ENCODE measurements at places on chromosomes 7 and 10.

- no peak for DNase-seq
These were observed 328.2 kb downstream of the GLRX3 start for GRCh38 chr10:130464426-130464825.

DNA sequence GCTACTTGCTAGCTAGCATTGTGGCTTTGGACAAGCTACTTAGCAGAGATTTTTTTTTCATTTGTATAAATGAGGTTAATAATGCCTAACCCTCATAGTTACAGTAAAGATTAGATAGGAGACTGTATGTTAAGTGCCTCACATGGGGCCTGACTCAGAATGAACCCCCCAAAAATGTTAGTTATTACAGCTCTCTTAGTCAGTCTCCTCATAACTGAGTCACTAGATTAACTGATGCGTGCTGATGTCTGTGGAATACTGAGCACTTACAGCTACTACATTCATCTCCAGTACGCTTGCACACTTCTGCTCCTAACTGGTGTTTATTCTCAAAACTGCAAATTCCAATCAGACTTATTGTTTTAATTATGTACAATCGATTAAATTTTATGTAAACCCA lies 315.3 kb downstream of the SNX13 start:
- DNase-seq: no peak

- no peak for DNase-seq
These were observed 97.7 kb downstream of the ATE1 start for GRCh38 chr10:121830101-121830500.

DNA sequence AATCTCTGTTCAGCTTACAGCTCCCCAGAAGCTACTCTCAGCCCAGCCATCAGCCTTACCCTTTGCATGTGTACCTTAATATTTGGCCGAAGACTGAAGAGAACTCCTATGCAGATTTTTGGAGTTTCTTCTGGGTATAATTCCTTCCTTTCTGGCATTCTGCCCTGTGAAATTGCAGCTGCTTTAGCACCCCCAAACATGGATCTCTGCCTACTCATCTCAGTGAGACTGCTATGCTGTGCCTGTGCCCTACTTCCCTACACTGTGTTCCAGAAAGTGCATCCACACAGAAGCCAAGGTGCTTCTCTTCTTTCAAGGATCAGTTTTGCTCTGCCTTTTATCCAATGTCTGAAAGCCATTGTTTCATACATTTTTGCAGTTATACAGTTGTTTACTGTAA lies 81.6 kb downstream of the NPY start:
- peak; percentile 45 for DNase-seq

DNA sequence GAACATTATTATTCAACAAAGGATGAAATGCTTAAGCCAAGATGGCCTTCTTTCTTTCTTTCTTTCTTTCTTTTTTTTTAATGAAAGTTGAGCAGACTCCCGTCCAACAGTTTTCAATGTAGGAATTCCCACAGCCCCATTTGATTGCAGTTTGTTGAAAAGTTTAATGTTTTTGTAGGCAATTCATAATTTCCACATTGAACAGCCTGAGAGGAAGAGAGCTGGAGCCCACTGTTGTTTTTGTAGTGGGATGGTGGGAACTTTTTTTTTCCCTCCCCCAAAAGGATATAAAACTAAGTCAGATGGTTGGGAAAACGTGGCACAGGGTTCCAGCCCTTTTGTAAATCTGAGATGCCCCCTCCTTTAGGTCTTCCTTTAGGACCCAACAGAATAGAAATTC lies 86.6 kb downstream of the TCF7L2 start:
- no peak for DNase-seq

- no peak for DNase-seq
These were observed 66.3 kb upstream of the KLF6 start for GRCh38 chr10:3850999-3851937.

- peak; percentile 22 for DNase-seq
These were observed 23.6 kb downstream of the DDIT4 start for GRCh38 chr10:72297281-72297804.

DNA sequence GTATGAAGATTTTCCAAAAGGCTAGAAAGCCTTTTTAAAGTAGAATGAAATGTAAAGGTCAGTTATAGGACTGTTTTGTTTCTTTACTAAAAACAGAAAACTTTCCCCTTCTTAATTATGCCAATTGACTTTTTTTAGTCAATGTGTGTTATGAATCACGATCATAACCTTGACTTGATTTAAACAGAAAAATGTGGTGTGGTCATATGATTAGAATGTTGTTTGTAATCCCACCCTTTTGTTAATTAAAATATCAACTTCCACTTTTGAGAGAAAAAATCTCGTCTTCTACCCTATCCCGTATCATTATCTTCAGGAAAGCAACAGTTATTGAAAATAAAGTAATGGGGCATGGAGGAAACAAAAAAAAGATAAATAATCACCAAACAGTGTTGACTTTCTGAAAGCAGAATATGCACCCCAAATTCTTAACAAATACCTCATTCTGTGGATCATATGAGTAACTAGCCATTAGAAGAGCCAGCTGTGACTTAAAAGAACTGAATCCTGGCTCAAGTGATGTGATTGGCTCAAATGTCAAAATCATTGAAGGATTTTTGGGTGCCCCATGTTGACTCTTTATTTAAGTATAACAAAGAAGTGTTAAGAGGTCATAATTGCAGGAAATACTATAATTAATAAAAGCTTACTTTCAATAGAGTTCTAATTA lies 32.3 kb upstream of the SLC16A12 start:
- no peak for DNase-seq

GRCh38 chr7:19772841-19773760 lies at the start of gene TMEM196:
Gene TMEM196, minus strand, starts transcription at chr7:19773617. Its CDS starts 921 bp downstream, at chr7:19772696.
- peak; percentile 90 for DNase-seq

GRCh38 chr10:31949266-31949665 lies 20.6 kb upstream of the ARHGAP12 start:
- DNase-seq: no peak

DNA sequence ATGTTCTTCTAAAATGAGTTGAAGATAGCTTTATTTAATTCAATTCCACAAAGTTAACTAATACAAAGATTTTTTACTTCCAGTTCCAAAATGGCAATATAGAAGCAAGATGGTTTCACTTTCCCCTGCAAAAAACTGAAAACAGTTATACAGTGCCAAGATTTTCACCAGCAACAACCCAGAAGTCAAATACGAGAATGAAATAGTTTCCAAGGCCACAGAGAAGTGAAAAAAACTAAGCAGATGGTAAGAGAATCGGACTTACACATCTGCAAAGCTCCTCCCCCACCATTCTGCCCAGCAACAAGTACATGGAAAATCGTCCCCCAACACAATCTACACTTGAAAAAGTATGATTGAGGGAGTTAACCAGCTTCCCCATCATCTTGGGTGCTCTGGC lies 30.3 kb upstream of the KEL start:
- no peak for DNase-seq

- no peak for DNase-seq
These were observed 68.8 kb upstream of the RSU1 start for GRCh38 chr10:16886031-16886430.

GRCh38 chr7:122643250-122643649 lies 55.7 kb downstream of the RNF133 start:
- no peak for DNase-seq

- DNase-seq: no peak
These were observed 22.7 kb downstream of the GET4 start for GRCh38 chr7:898855-899681.

GRCh38 chr7:132782777-132783640 lies 206.7 kb upstream of the PLXNA4 start:
- DNase-seq: peak; percentile 30

DNA sequence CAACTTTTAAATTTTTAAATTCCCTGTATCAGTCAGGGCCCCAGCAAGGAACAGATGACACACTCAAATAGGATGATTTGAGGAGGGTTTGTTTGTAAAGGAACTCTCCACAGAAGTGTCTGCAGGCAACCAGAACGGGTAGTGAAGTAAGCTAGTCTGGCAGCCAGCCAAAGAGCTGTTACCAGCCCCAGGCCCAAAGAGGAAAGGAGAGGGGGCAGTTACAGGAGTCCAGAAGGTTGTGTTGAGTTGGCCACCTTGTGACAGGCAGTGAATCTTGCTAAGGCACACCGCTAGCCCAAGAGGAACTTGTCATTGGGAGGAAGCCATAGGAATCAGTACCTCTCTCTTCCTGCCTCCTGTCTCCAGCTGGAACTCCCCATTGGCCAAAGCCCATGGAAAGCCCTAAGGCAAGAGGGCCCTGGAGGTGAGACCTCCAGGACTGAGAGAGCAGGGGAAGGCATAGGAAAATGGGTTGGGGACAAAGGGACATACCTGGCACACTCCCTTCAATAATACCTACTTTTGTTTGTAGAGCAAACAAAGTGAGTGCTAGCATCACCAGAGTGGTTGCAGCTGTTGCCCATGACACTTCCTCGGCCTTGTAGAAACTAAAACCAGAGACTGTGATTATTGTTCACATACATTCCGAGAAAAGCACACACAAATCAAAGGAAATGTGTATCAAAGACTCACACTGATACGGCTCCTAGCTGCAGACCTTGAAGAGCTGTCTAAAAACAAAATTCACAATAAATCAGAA lies 25.4 kb upstream of the GATAD1 start:
- no peak for DNase-seq

- no peak for DNase-seq
These were observed 531 bp downstream of the IKZF1 start for GRCh38 chr7:50304911-50305582.

GRCh38 chr7:4702961-4703512 lies 20.9 kb downstream of the FOXK1 start:
- DNase-seq: no peak

DNA sequence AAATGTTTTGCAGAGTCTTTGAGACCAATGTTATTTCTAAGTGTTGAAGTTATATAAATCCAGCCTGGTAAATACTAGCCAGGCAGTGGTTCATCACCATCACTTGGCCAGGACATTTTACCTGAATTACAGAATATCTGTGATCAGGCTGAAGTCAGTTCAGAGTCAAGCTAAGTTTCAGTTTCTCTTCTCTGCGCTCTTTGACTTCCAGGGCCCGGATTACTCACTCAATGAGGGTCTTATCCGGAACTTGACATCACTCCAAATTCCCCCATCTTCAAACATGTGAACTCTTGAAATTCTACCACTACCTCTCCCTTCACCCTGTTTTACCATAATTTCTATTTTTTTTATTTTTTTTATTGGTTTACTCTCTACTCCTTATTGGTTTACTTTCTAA lies 36.6 kb upstream of the CCAR1 start:
- no peak for DNase-seq

GRCh38 chr10:46267132-46267985 lies 19.4 kb upstream of the ANTXRL start:
- no peak for DNase-seq

Data from brain (organoid and tissue), 16 donors.